ENCODE measurements at places on chromosomes 5 and 9.

DNA sequence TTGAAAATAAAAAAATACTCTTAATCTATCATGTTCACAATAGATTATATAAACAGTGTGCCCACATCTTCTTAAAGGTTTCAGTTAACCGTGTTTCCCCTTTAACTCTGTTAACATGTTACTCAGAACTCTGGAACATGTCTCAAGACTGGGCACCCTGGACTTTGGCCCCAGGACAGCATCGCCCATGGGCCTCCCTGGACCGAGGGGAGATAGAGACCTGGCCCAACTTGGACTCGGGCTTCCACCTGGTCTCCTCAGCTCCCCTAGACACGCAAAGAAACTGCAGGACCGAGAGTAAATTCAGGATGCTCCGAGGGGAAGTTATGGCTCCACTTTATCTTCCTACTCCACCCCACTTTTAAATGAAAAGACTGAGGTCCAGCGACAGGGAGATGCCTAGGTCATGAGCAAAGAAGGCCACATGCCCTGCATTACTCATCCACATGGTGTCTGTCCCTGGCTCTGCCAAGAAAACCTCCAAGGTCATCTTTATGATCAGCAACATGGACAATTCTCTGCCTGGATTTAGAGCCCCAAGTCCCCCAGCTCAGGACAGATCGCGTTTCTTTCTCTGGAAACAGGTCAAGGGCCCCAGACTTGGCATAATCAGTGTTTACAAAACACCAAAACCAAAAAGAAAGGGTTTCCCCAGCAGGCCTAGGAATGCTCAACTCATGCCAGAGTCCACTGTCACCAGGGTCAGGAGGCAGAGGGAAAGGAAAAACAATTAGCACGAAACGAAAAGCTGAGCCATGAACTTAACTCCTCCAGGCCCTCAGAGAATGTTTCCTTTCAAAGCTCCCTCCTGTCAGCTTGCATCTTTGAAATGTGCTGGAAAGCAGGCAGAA is 17.4 kb downstream of the GPX3 start:
- DNase-seq: no peak

GRCh38 chr5:172648013-172648381 is 6.9 kb downstream of the NEURL1B start:
- DNase-seq: peak; percentile 55

DNA sequence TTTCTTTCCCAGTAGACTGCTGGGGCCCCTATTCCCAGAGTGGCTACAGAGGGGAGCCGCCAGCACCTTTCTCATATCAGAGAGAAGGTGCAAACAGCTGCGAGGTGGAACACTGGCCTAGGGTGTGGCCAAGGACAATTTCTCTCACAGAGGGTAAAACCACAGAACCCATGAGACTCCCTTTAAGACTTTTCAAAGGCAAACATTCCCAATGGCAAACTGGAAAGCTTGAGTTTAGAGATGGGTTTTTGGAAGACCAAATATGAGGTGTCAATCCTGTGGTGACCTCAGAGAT is 335.1 kb upstream of the PIK3R1 start:
- DNase-seq: peak; percentile 55

DNA sequence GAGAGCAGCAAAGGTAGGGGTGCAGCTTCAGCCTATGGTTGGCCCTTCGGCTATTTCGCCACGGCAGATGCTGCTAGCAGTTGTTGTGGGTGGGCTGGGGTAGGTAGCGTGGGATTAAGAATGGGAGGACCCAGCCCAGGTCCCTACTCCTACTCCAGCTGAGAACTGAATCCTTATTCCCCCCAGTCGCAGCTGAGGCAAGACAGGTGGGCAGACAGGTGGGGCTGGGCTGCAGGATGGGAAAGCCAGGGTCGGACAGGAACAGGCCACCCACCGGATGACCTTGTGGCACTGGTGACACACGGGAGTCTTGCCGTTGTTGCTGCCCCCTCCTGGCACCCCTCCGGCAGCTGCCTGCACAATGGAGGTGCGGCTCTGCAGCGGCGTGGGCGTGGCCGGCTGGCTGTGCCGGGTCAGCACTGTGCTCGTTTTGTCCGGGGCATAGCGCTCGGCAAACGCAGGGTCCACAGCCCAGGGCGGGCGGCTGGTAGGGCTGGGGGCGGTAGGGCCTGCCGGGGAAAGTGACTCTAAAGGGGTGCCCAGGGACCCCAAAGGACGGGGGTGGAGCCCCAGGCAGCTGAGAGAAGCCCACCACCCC is 8.2 kb downstream of the PDLIM7 start:
- DNase-seq: no peak

DNA sequence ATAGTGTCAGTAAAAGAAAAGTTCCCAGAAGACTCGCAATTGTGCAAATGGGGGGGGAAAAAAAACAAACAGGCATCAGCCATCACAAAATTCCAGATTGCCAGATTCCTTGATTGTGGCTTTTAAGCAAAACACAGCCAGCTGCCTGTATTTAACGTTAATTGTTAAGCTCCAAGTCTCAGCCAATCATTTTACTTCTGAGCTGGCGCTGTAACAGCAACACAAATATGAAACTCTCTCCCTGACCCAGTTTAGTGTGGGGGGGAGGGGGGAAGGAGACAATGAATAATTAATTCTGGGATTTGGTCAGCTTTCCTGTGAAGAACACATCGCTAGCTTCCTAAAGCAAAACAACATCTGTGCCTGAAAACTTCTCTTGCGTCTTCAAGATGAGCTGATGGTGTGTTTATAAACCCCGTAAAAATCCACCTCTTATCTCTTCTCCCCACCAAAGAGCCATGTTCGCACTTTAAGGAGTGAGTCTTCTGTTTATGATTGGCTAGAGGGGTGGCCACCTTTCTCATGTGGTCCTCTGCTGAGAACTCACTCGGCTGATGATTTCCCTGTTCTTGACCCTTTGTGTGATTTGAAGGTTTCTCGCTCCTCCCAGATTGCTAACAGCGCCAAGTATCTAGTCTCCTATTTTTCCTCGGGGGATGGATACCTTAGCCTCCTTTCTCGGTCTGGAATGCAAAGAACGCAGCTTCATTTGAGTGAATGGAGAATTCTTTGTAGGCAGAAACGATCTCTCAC is 160.2 kb upstream of the DAPK1 start:
- peak; percentile 24 for DNase-seq

- no peak for DNase-seq
These were observed 109.3 kb upstream of the FCN2 start for GRCh38 chr9:134770972-134771971.

- DNase-seq: no peak
These were observed 106.6 kb upstream of the PJA2 start for GRCh38 chr5:109516390-109516789.

DNA sequence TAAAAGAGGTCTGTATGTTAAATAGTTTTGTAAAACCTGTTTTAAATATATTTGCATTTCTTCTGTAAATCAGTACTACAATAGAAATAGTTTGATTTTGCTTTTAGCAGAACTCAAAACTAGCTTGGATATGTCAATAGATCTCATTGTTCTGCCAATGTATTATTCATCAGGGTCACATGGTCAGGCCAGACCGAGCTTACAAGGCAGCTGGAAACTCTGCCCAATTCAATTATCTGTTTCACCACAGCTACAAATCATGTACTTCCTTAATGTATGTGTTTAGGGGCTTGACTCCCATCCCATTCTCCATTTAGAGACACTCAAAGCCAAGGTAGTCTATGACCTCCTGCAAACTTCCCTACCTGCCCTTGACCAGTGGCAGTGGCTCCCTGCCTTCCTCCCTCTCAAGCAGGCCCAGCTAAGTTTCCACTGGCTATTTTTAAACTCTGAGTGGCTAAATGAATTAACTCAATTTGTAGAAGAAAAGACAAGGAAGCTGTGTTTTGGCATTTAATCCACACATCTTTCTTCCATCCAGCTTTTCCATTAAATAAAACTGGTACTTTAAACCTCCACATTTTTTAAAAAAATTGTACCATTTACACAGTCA is 46.4 kb upstream of the SELENOP start:
- DNase-seq: no peak

GRCh38 chr9:124353811-124354274 is 61.4 kb downstream of the PSMB7 start:
- DNase-seq: peak; percentile 20

GRCh38 chr5:52837068-52837467 is 49.4 kb downstream of the ITGA1 start:
- no peak for DNase-seq

- no peak for DNase-seq
These were observed 651.0 kb upstream of the RORB start for GRCh38 chr9:73845954-73846690.

GRCh38 chr5:159908591-159908940 is 7.7 kb upstream of the ADRA1B start:
- DNase-seq: no peak

GRCh38 chr5:41065691-41066335 is 5.3 kb downstream of the MROH2B start:
- no peak for DNase-seq

DNA sequence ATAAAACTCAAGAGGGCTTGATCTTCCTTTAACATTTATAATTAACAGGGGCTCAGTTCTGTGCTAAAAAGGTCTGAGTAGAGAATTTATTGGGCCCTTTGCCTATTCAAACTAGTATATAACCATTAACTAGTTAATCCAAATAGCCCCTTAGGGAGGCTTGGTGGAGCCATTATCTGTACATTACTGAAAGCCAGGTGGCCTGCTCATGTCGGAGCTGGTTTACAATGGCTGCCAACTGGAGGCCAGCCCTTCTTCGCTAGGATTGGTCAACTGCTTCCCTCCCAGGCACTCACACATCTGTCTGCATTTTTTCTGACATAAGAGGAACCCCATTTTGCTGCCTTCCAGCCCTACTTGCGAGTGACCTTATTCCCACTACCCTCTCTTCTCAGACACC is 30.4 kb upstream of the NDFIP1 start:
- DNase-seq: no peak

DNA sequence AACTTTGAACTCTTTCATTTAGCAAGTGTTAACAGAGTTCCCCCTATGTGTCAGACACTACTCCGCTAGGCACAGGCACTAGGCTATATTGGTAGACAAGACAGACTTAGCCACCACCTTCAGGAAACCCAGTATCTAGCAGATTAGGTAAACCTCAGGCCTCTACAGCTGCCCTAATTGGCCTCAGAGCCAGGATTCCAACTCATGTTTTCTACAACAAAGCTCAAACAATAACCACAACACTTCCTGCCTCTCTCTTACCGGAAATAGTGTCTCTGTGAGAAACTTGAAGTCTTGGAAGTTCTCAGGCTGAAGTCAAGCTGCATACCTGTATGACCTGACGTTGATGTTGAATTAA is 116.6 kb upstream of the SLC44A1 start:
- no peak for DNase-seq

DNA sequence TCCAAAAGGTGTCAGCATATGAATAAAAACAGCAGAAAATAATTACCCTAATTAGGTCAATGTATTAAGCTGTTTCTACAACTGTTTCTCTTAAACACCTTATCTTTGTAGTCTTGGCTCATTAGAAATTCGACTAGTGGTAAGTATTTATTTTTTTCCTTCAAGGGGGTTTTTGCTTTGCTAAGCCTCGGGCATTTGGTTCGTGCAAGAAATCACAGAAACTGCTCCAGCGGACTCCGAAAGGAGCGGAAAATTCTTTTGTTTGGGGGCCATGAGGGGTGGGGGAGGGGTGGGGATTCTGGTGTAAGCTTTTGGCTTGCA is 757 bp downstream of the ZBED3 start:
- DNase-seq: no peak

GRCh38 chr5:95178046-95178651 is 106.7 kb downstream of the MCTP1 start:
- DNase-seq: peak; percentile 35

DNA sequence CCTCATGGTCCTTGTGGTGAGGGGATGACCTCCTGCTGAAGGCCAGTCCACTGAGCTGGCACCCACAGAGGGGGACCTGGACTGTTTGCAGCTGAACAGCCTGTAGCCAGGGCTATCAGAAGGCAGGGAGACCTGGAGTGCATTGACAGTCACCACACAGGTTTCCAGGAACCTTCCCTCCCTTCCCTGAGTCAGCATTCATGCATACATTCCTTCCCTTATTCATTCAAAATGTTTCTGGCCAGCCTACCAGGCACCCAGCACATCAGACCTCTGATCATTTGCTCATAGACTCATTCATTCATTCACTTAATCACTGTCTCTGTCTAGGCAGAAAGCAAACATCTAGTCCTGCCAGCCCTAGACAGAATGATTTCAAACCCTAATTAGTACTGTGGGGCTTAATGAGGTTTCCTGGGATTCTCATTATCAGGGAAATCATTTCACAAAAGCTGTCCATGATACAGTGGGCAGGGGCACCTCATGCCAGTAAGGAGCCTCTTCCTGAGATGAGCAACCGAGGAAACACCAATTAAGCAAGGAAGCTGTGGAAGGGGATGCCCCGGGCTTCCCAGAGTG is 110.1 kb upstream of the PPP1R26 start:
- no peak for DNase-seq

- no peak for DNase-seq
These were observed 2.4 kb downstream of the NFIL3 start for GRCh38 chr9:91421128-91421765.

- no peak for DNase-seq
These were observed 11.4 kb downstream of the BHMT start for GRCh38 chr5:79122973-79123372.

DNA sequence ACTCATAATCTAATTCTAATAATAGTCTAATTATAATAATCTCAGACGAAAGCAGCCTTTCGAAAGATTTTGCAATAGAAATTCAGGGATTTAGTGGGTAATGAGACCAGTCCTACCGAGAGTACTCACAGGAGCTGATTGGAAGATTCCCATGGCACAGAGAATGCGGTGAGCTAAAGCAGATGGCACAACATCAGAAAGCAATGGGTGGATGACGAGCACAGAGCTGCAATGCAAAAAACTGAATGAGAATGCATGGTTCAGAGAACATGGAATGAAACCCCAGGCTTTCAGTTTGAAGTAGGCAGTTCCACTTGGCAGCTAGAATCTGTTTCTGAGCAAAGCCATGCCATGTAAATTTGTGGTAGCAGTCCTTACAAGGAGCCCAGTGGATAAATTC is 78.2 kb upstream of the SPINK5 start:
- no peak for DNase-seq

GRCh38 chr5:141513627-141514329 is 24.9 kb downstream of the PCDHGC5 start:
- no peak for DNase-seq

GRCh38 chr5:103259705-103260355 is 1.3 kb downstream of the MACIR start:
- peak; percentile 42 for DNase-seq

GRCh38 chr5:112174959-112175594 is 244.0 kb downstream of the EPB41L4A start:
- DNase-seq: peak; percentile 56

- DNase-seq: no peak
These were observed 84.8 kb upstream of the ZBTB43 start for GRCh38 chr9:126720036-126720435.

DNA sequence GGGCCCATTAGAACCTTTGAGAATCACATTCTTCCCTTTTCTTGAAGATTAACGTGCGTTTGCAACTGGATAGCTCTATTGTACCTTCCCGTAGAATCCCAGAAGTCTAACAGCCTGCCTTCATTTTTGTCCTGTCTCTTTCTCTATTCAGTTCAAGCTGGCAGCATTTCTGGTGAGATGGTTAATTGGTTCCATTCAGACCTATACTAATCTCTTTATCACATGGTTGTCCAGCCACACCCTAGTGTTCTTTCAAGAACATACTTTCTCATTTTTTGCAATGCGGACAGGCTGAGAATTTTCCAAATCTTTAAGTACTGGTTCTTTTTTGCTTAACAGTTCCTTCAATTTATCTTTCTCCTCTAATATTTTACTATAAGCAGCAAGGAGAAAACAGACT is 26.0 kb downstream of the NUTM2F start:
- DNase-seq: no peak
